ENCODE measurements at places on chromosomes 13 and 19.

- no peaks in the 10 kb centered on the region for H3K27me3 ChIP-seq
- no peak overlapping the region for H3K4me3 ChIP-seq
- H3K27ac ChIP-seq = no peak overlapping the region
- peaks cover 4% of the 10 kb centered on the region for H3K36me3 ChIP-seq
- DNase-seq = no peak
- H3K4me1 ChIP-seq = peaks cover 4% of the 10 kb centered on the region
Observed at GRCh38 chr13:50707628-50708027, 135.9 kb downstream of the DLEU7 start.

DNA sequence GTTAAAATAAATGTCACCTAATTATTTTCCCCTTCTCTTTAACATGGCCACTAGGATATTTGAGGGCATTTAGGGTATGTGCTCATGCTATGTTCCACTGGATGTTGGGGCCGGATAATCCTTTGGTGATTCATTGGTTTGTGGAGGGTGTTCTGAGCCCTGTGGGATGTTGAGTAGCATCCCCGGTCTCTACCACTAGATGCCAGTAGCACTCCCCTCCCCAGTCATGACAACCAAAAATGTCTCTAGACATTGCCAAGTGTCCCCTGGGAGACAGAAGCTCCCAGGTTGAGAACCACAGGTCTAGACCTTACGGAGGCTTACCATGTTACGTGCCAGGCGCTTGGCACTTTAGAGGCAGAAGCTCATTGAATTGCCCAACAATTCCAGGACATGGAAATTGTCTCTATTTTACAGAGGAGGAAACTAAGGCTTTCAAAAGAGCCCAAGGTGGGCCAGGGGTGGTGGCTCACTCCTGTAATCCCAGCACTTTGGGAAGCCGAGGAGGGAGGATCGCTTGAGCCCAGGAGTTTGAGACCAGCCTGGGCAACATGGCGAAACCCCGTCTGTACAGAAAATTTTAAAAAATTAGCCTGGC lies 14.1 kb downstream of the SHANK1 start:
- no peaks in the 10 kb centered on the region for H3K36me3 ChIP-seq
- H3K27me3 ChIP-seq = peaks cover 31% of the 10 kb centered on the region
- no peaks in the 10 kb centered on the region for H3K4me1 ChIP-seq

DNA sequence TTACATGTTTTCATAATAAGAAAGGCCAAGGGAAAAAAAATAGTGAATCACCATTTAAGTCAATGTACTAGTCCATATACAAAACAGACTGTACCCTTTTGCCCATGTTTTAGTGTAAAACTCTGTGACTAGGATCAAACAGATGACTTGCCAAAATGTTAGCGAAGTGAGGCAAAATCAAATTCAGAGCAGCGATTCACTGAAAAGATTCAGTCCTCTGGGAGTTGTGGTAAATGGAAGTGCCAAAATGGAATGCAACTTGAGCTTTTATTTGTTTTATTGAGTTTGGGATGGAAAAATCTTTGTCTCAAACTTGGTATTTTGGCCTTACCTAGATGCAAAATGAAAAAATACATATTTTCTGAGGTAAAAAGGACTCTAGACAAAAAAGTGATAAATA lies 9.1 kb downstream of the CDADC1 start:
- no peaks in the 10 kb centered on the region for H3K27me3 ChIP-seq
- no peak for DNase-seq
- H3K36me3 ChIP-seq = peaks cover 26% of the 10 kb centered on the region
- peaks cover 31% of the 10 kb centered on the region for H3K4me1 ChIP-seq
- peak overlapping the region; percentile 94 for H3K27ac ChIP-seq
- H3K4me3 ChIP-seq = no peak overlapping the region

GRCh38 chr13:36418022-36418805 lies 14.1 kb upstream of the CCNA1 start:
- no peaks in the 10 kb centered on the region for H3K4me1 ChIP-seq
- no peak for DNase-seq
- no peak overlapping the region for H3K27ac ChIP-seq
- H3K27me3 ChIP-seq = no peaks in the 10 kb centered on the region
- H3K4me3 ChIP-seq = no peak overlapping the region

DNA sequence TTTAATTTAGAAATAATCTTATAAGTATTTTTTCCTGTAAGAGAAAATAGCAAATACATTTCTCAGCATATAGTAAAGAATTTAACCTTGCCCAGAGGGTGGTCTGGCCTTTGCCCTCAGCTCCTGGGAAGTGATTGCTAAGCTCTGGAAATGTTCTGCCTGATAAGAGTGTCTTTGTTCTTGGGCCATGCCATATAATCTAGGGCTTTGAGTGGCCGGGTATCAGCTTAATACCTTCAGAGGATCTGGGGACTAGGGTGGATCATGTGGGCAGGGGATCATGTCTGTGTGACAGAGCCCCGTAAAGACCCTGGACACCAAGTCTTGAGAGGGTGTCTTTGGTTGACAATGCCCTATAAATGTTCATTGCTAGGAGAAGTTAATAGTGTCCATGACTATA lies 1032.4 kb upstream of the MIR17HG start:
- H3K4me3 ChIP-seq = no peak overlapping the region
- no peaks in the 10 kb centered on the region for H3K36me3 ChIP-seq
- no peak overlapping the region for H3K27ac ChIP-seq
- DNase-seq = no peak
- no peaks in the 10 kb centered on the region for H3K4me1 ChIP-seq

DNA sequence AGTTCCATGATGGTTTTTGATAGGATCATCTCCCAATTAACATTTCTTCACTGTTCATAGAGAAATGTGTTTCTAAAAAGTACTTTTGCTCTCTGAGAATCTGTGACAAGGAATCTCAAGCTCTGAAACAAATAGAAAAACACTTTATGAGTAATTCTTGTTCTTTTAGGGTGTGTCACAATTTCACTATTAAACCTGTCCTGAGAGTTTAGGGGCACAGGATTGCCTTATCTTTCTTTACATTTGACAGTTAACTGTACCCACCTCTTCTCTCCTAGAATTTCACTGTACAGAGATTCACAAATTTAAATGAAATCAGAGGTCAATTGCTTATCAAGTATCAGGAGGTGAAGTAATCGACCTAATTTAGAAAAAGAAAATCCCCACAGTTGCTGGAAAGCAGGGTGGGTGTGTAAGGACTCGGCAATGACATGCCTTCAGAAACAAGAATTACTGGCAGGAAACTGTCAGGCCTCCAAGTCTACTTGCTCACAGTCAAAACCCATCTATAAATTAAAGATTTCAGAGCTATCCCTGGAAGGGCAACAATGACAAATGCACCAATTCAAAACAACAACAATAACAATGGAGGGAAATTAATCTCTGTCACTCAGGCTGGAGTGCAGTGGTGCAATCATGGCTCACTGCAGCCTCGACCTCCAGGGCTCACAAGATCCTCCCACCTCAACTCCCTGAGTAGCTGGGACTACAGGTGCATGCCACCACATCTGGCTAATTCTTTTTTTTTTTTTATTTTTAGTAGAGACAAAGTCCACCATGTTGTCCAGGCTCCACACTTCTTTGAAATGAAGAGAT lies 250.2 kb downstream of the ABCC4 start:
- no peak for DNase-seq
- H3K36me3 ChIP-seq = no peaks in the 10 kb centered on the region
- no peaks in the 10 kb centered on the region for H3K4me1 ChIP-seq
- no peak overlapping the region for H3K27ac ChIP-seq
- no peaks in the 10 kb centered on the region for H3K27me3 ChIP-seq
- H3K4me3 ChIP-seq = no peak overlapping the region

GRCh38 chr13:45207319-45207718 lies 6.5 kb upstream of the KCTD4 start:
- DNase-seq = no peak
- H3K4me1 ChIP-seq = no peaks in the 10 kb centered on the region
- H3K27me3 ChIP-seq = no peaks in the 10 kb centered on the region
- no peak overlapping the region for H3K4me3 ChIP-seq

- H3K4me3 ChIP-seq = no peak overlapping the region
- no peaks in the 10 kb centered on the region for H3K36me3 ChIP-seq
Observed at GRCh38 chr13:59701261-59701660, 462.5 kb downstream of the DIAPH3 start.

DNA sequence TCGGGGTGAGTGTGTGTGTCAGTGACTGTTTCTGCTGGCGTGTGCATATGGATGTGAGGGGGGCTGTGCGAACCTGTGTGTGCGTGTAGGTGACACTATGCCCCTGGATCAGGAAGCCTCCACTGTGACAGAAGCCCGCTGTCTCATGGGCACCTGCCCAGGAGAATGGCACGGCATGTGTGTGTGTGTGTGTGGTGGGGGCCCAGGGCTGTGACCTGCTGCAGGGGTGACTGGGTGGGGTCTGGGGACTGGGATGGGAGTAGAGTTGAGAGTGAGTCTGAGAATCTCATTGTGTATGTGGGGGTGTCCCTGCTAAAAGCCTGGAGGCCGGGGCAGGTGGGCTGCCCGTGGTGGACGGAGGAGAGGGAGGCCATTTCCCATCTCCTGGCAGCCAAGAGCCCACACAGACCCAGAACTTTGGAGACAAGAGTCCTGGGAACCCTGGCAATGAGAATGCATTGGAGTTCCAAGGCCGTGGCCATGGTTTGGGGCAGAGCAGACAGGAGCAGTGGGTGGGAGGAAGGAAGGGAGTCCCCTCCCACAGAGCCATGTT lies 6.4 kb upstream of the TPM4 start:
- H3K4me1 ChIP-seq = peaks cover 14% of the 10 kb centered on the region
- no peak overlapping the region for H3K4me3 ChIP-seq
- no peaks in the 10 kb centered on the region for H3K36me3 ChIP-seq
- H3K27me3 ChIP-seq = no peaks in the 10 kb centered on the region
- H3K27ac ChIP-seq = no peak overlapping the region
- no peak for DNase-seq

DNA sequence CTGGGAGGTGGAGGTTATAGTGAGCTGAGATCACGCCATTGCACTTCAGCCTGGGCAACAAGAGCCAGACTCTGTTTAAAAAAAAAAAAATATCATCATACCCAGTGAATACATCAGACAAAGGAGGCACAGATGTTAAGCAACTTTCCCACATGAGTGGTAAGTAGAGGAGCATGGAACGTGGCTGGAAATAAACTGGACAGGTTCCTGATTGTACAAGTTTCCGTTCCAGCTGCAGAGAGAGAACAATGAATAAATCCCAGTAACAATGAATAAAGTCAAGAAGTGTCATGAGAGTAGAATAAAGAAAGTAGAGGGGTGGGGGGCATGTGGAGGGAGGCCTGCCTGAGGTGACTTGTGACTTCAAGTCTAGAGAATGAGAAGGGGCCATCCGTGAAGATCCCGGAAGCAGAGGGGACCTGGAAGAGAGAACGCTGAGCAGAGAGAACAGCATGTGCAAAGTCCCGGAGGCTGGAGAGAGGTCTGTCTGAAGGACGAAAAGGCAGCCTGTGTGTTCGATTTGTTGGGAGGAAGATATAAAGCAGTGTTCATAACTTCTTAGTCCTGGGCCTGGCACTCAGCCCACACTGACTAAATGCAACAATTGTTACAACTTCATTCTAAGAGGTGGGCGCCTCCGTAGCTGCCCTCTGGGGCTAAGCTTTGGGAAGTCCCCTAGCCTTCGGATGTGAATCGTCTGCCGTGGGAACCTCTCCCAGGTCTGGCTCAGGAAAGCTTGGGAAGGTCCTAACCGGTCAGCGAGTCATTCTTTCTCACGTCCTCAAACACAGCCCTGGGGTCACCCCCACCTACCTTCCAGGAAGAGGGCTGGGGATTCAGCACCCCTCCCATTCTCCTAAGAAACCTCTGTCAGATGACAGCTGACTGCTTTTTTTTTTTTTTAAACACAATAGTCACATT lies 15.3 kb upstream of the ARHGEF18 start:
- peaks cover 19% of the 10 kb centered on the region for H3K4me1 ChIP-seq
- peaks cover 2% of the 10 kb centered on the region for H3K36me3 ChIP-seq
- H3K4me3 ChIP-seq = no peak overlapping the region
- H3K27ac ChIP-seq = no peak overlapping the region
- no peaks in the 10 kb centered on the region for H3K27me3 ChIP-seq
